ENCODE measurements at places on chromosomes 6 and 20.

- no peak for DNase-seq
Observed at GRCh38 chr6:143744551-143745165, 66.9 kb downstream of the PHACTR2 start.

- DNase-seq = no peak
Observed at GRCh38 chr6:34011264-34011663, 134.6 kb downstream of the GRM4 start.

DNA sequence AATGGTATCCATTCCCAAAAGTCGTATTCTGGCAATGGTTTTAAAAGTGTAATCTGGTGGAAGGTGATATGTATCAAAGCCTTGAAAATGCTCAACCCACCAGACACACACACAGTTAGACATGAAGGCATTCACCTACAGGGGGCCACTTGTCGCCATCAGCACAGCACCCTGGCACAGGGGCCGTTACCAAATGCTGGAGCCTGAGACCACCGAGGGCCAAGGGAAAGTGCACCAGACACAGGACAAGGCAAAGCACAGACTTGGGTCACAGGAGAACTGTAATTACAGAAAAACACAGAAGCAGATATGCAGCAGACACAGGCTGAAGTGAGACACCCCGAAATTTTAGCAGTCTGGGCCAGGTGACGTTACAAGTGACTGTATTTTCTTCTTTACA is 9.3 kb downstream of the TAF4 start:
- DNase-seq = no peak

DNA sequence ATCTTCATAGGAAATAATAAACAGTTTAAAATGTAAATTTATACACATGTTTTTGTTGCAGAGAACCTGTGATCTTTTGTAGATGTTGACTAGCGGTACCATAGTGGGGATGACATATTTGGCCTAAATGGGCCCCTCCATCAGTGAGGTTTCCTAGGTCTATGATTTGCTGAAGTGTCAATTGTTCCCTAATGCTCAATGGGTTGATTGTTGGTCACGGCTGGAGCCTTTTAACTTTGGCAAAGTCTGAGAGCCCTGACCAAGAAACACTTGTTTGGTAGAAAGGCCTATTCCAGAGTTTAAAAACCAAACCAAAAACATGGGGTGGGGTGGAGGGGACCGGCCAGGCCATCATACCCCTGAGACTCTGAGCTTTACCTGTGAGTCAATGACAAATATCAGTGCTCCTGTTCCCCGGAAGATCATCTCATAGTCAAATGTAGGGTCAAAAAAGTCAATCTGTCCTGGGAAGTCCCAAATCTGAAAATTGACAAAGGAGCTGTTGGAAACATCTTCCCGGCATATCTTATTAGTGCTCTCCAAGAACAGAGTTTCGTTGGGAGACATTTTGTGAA is 25.1 kb downstream of the RRAGD start:
- DNase-seq = no peak

- no peak for DNase-seq
Observed at GRCh38 chr20:62032609-62033368, 32.9 kb downstream of the TAF4 start.

- DNase-seq = no peak
Observed at GRCh38 chr6:110491644-110492317, 15.4 kb upstream of the SLC22A16 start.

GRCh38 chr20:14616003-14616402 is 278.6 kb upstream of the FLRT3 start:
- DNase-seq = no peak

- DNase-seq = no peak
Observed at GRCh38 chr6:119129148-119129967, 50.9 kb upstream of the FAM184A start.

GRCh38 chr20:24039196-24039595 is 50.6 kb upstream of the GGTLC1 start:
- DNase-seq = no peak

- DNase-seq = no peak
Observed at GRCh38 chr6:46583081-46583480, 69.5 kb downstream of the CYP39A1 start.

DNA sequence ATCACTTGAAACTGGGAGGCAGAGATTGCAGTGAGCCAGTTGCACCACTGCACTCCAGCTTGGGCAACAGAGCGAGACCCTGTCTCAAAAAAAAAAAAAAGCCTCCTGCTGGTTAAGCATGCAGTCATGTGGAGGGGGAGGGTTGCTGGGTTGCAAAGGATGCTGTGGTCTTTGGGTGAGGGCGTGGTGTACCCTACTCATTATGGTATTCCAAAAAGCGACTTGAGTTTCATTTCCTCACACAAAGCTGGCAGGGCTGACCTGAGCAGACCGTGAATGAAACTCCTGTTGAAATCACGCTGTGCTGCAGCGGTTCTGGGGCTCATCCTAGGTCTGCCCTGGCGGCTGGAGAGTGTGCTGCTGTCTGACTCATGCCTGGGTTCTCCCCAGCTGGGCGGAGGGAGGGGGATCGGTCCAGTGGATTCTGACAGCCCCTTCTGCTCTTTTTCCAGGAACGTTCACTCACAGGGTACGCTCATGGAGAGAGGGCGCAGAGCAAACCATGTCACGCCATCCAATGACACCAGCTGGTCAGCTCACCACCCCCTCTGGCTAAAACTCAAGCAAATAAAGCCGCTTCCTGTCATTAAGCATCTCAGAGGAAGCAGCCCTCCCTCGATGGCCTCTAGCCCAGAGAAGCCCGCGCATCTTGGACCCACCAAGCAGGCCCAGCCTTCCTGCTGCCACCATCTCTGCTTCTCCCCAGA is 166.2 kb downstream of the SCML4 start:
- peak; percentile 13 for DNase-seq

DNA sequence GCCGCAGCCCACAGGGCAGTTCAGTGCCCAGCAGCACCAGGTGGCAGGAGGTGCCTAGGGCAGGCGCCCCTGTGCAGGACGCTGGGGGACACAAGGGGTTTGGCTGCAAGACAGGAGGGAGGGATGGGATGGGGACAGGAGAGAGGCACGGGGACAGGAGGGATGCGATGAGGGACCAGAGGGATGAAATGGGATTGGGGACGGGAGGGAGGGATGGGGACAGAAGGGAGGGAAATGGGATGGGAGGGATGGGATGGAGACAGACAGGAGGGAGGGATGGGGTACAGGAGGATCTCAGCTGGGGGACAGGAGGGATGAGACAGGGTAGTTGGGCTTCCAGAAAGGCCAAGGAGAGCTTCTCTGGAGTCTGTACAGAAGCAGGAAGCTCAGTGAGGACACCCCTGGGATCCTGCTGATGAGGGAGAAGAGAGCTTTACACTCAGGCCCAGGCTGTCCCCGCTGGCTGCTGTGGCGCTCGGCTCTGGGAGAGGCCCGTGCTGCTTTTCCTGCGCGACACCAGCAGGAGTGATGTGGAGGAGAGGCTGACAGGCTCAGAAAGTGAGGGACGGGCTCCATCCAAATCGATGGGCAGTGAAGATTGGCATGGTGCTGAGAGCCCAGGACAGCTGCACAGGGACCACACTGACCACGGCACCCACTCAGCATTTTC is 400.8 kb downstream of the SMOC2 start:
- no peak for DNase-seq

DNA sequence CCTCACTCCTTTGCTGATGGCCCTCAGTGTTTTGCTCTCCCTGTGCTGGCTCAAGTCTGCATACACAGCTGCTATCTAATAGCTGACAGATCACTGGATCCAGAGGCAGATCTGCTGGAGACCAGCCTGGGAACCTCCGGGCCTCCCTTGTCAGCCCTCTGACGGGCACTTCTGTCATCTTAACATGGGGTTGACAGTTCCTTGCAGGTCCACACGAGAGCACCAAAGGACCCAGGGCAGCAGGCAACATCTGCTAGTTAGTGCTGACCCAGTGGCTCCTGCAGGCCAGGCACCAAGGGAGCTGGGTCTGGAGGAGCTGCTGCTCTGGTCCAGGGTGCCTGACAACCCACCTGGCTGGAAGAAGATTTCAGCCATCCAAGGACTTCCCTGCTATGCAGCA is 208.1 kb downstream of the UST start:
- no peak for DNase-seq

DNA sequence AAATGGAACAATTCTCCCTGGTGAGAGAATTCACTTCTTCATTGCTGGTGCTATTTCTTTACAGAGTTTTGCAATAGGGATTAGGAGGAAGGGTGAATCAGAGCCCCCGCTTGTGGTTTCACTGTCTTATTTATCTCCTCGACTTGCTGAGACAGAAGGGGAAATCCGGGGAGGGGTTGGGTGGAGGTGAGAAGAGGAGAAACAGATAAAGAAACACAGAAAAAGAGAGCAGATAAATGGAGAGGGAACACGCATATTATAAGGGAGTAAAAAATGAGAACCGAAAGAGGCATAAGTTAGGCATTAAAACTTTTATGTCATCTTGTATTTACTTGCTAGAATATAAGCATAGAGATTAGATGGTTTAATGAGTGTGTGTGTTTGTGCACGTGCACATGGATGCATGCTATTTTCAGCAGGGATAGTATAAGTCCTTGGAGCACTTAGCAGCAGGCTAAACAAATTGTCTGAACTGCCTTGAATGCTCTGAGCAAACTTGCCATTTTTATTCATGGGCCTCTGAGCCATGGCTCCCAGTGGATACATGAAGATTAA is 105.0 kb downstream of the OLIG3 start:
- DNase-seq = peak; percentile 66

DNA sequence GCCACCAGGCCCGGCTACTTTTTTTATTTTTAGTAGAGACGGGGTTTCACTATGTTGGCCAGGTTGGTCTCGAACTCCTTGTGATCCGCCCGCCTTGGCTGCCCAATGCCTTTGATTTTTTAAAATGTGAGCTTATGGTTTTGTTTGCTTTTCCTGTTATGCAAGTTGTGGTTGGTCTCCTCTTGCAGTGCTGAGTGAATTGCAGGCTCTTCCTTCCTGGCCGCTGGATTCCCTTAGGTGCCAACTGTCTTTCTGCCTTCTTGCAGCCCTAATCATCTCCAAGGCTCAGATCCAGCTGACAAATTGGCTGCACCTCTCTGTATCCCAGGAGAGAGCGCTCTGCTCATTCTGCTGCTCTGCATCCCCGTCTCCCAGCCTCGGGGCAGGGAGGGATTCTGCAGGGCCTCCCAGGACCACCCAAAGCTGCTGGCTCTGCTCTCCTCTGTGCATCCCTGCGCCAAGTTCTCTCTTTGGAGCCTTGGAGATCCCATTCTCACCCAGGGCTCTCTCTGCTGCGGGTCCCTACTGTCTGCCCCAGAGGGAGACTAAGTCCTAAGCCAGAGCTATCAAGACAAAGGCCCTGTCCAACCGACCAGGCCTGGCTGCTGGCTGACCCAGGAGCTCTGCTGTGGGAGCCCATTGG is 14.1 kb upstream of the EMILIN3 start:
- DNase-seq = no peak

DNA sequence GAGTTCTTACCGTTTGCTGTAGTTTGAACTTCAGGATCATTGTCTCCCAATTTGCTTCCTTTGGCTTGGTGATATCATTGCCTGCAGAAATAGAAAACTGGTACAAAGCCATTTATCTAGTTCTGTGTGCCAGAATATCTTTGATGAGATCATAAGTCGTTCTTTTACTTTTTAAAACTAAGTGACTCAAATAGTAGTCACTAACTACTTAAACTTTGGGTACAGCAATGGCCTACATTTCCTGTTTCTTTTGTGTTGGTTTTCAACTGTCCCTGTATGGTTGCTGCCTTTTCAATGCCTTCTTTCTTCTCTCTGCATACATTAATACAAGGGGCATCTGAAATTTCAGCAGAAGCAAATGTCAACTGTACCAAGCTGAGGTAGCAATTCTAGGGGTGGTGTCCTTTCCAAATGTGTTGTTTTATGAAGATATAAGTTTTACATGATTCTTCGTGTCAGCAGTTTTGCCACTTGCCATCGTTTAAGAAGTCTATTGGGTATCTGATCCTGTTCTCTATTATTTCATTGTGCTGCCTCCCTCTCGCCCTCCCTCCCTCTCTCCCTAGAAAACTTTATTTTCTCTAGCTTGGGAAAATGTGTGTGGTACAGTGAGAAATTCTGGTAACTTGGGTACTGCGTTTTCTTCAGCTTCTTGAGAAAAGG is 238.5 kb downstream of the FARS2 start:
- no peak for DNase-seq

- DNase-seq = no peak
Observed at GRCh38 chr20:5491455-5491854, 174.7 kb upstream of the PROKR2 start.

DNA sequence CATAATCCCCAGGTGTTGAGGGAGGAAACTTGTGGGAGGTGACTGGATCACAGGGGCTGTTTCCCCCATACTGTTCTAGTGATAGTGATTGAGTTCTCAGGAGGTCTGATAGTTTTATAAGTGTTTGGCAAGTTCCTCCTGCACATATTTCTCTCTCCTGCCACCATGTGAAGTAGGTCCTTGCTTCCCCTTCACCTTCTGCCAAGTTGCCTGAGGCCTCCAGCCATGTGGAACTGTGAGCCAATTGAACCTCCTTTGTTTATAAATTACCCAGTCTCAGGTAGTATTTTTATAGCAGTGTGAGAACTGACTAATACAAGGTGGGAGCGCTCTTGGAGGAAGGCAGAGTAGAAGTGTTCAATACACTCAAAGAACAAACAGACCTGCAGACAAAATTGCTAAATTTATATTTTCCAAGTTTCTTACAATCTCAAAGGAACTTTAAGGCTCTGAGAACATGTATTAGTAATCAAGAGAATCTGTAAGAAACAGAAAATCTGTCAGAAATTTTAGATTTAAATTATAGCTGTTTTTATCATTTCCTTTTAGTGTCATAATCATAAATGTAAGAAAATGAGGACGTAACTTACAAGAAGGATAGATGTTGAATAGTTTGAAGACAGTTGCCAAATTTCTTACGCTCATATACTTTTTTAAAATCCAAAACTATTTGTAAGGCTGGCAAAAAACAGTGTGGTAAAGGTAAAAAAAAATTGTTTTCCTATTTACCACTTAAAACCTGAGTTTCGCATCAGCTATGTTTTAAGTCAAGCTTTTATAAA is 77.7 kb downstream of the ASCC3 start:
- no peak for DNase-seq

- DNase-seq = no peak
Observed at GRCh38 chr20:497979-498378, 35.6 kb upstream of the TBC1D20 start.

DNA sequence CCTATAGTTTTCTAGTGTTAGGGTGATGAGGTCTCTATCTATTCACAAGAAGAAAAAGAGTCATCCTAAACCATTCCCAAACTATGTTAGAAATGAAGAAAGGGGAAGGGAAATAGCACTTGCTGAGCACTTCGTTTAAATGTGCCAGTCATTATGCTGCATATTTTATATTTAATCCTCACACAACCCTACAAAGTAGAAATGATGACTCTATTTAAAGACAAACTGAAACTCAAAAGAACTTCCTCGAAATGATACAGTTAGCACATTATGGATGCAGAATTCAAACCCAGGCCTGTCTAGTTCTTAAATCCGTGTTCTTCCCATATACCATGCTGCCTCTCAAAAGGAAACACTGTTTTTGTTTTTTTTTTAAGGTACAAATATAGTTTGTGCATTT is 174.6 kb downstream of the GMPR start:
- no peak for DNase-seq

- DNase-seq = no peak
Observed at GRCh38 chr20:8849990-8850389, 218.9 kb upstream of the PLCB4 start.

- no peak for DNase-seq
Observed at GRCh38 chr6:88072462-88072861, 24.8 kb downstream of the SPACA1 start.

- no peak for DNase-seq
Observed at GRCh38 chr6:130324657-130325056, 41.2 kb upstream of the TMEM200A start.

Measured in stimulated activated CD4-positive, alpha-beta T cell treated with anti-CD3 and anti-CD28 coated beads, Interleukin-2, amount 100 ng/mL, for 4 hours (primary cell).